Stimulated activated CD4-positive, alpha-beta T cell treated with anti-CD3 and anti-CD28 coated beads, Interleukin-12 subunit alpha, Interleukin-12 subunit beta, amount 100 ng/mL, for 4 hours (primary cell): ENCODE measurements at places on chromosomes 1 and 21.

DNA sequence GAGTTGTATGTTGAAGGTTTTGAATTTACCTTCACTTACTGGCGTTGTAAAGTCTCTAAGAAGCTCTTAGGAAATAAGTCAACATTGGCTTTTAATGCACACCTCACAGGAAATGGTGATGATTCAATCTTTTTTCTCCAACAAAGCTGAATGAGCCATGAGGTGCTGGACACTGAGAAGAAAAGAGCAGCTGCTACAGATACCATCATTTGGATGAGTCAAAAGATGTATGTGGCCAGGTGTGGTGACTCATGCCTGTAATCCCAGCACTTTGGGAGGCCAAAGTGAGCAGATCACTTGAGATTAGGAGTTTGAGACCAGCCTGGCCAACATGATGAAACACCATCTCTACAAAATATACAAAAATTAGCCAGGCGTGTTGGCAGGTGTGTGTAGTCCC lies 3.3 kb upstream of the IL23R start:
- DNase-seq = no peak

GRCh38 chr1:150110116-150110515 lies 39.6 kb upstream of the PLEKHO1 start:
- no peak for DNase-seq

- DNase-seq = no peak
Measured at GRCh38 chr1:156430866-156431265, 61.9 kb downstream of the RHBG start.

DNA sequence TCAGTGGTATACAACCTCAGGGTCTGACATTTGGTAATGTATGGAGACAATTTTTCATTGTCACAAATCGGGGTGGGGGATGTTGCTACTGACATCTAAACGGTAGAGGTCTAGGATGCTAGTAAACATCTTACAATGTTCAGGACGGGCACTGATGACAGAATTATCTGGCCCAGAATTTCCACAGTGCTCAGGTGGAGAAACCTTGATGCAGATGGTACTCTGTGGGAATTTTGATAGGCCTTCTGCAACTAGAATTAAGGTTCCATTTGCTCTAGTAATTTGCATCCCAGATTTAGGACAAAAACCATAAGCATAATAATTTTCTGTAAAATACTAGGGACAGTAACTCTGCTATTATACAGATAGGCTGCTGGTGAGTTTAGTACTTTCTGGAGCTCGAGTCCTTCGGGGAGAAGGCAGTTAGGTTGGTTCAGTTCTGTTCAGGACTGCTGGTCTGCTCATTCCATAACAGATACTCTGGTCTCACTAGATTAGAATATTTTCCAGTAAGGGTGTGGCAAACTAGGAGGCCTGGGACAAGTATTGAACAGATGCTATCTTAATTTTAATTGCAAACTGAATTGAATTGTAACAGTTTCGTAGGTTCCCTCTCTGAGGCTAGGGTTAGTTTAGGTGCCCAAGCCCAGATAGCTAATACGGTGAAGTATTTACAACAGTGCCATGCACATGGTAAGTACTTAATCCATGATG lies 11.4 kb downstream of the METTL13 start:
- no peak for DNase-seq

DNA sequence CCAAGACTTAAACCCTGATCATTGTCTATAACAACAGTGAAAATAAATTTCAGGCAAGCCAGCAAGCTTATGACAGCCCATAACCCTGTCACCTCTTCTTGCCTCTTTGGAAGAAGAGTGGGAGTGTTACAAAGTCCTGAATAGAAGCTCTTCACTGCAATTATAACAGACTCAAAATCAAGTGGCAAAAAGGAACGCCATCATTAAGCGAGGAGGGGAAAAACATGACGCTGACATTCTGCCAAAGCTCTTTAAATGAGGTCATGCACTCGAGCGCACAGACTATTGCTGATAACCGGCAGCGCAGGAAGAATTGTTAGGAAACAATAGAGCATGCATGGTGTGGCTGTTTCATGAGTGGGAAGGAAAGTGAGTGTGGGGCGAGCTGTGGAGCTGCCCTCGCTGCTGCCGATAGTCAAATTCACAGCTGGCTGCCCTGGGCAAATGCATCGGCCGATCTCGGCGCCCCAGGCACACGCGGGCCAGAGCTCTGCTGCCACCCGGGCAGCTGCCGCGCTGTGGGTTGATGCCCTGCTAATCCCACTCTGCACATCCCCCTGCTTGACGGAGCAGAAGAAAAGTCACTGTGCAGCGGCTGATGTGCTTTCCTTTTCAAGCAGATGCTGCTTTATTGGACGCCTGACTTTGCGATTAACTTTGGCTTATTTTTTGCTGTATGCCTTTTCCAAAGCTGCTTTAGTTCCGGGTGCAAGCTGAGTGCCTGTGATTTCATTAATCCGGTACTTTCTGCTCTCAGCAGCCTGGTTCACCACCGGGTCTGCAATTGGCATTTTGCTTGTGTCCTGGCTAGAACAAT lies 102.4 kb upstream of the ST6GALNAC5 start:
- DNase-seq = no peak

DNA sequence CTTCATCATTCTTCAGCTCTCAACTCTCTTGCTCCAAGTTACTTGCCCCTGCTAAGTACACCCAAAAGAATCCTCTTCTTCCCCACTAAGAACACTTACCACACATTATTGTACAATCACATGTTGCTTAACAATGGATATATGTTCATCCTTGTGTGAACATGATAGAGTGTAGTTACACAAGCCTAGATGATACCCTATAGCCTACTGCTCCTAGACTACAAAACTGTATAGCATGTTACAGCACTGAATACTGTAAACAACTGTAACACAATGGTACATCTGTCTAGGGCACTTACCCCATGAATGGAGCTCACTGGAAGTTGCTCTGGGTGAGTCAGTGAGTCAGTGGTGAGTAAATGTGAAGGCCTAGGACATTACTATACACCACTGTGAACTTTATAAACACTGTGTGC lies 77.4 kb downstream of the RERE start:
- DNase-seq = no peak

GRCh38 chr1:38611664-38612211 lies 247.8 kb downstream of the RRAGC start:
- DNase-seq = no peak

DNA sequence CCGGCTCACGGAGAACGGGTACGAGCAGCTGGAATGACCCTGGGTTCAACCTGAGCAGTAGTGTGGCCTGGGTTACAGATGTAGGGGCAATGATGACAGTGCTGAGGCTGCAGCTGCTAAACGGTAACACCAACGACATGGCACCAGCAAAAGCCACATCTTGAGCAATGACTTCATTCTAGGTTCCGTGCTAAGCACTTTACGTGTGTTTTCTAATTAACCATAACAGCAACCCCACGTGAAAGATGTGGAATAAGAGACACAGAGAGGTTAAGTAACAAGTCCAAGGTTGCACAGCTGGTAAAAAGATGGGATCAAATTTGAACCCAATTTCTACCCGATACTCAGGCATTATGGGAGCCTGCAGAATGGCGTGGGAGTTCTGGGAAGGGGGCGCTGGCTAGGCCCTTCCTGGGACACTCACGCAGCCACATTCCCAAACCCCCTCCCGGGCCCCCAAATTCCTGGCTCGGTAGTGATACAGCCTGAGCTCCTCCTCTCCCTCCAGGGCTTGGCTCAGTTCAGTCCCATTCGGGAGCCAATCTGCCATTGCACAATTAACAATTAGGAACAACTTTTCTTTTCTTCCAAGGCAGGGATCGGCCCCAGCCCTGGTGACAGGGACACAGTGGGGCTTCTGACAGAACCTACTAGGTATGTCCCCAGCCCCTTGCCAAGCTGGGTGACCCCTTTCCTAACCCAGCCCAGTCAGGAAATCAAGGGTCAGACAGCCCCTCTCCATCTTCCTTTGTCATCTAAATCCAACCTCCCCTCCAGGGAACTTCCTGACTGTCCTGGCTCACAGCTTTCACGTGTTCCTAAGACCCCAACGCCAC lies 23.8 kb upstream of the ECE1 start:
- no peak for DNase-seq

GRCh38 chr1:82538876-82539275 lies 738.1 kb downstream of the ADGRL2 start:
- no peak for DNase-seq

GRCh38 chr1:236395230-236395946 lies 1.3 kb downstream of the EDARADD start:
- DNase-seq = peak; percentile 29

DNA sequence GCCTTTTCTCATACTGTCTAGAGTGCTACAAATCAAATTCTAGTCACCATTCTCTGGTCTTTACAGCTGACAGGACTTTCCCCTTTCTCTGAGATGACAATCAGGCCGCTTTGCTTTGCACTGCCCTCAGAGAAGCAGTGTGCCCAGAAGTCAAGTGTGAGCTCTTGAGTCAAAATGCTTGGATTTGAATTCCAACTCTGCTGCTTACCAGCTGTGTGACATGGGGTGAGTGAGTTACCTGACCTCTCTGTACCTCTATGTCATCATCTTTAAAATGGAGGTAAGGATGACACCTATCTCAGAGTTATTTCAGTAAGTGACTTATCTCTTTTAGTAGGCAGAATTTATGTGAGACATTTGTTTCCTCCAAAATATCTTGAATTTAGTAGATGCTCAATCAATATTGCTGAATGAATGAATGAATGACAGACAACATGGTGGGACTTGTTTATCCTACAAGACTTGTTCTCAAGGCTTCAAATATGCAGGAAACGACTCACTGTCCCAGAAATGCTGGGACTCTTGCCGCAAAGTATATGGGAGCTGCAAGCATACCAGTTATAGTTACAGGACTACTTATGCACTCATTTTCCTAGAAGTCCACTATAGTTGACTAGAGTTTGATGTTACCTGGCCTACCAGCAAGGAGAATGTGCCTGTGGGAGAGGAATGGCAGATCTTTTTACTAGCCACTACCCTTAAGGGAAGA lies 38.1 kb upstream of the A3GALT2 start:
- DNase-seq = no peak

GRCh38 chr1:1353389-1354151 lies 4.4 kb upstream of the DVL1 start:
- DNase-seq = no peak

DNA sequence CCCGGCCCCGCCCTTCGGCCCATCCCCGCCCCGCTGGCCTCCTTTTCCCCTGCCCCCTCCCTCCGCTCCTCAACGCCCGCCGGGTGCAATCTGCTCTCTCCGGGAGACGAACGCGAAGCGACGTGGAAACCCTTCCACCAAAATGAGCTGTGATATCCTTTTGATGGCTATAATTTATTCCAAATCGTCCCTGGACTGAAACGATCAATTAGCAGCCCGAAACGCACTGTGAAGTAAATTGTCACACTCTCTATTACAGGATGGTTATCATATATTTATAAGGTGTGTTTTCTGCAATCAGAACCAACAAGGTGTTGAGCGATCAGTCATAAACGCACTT lies 134.6 kb upstream of the BARHL2 start:
- DNase-seq = no peak

GRCh38 chr1:161216945-161217712 lies 2.0 kb downstream of the FCER1G start:
- no peak for DNase-seq

- DNase-seq = no peak
Measured at GRCh38 chr1:55702064-55702463, 486.9 kb upstream of the USP24 start.

- no peak for DNase-seq
Measured at GRCh38 chr21:34313116-34313515, 50.7 kb upstream of the KCNE2 start.

DNA sequence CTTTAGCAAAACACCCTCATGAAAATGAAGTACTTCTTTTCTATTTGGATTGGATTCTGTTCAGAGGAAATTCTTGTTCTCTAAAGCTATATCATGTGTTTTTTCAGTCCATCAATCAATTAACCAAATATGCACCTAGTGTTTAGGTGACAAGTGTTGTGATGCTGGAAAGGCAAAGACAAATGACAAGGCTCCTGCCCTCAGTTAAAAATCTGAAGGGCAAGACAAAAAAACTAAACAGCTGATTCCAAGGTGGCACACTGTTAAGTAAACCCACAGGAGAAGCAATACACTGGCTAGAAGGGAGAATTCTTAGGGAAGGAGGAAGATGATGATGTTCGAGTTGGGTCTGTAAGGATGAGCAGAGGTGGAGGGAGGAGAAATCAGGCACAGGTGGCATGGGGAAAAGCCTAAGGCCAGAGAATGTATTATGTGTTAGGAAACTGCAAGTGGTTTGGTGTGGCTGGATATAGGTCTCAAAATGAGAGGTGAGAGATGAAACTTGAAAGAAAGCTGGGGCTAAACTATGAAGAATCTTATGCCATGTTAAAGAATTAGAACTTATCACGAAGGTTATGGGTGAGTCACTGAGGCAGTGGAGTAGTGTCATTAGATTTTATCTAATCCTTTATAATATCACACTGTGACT lies 51.8 kb upstream of the GFI1 start:
- peak; percentile 12 for DNase-seq

DNA sequence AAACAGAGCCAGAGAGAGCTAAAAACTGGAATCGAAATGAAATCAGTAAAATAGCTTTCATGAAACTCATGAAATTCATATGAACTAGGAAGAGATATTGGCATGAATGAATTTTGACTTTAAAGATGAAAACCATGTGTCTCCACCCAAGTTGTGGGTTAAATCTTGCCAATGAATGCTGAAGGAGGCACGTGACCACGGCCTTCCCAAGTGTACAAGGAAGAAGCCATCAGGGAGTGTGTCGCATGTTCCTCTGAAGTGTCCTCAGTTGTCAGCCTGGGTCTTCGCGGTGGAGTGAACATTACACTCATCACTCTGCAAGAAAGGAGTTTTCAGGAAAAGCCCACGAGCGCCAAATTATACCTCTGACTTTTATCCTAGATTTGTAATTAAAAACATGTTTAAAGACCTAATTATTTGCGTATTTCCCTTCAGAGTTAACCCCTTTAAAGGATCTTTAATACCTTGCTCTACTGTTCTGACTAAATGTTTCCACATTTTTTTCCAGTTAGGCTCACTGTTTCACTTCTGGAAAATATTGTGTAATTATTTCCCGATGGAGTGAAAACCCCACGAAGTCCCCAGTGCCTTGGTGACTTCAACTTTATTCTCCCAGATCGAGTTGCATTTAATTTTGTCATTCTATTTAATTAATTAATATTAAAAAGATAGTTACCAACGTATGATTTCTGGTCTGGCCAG lies 118.3 kb downstream of the DHRS3 start:
- DNase-seq = no peak

DNA sequence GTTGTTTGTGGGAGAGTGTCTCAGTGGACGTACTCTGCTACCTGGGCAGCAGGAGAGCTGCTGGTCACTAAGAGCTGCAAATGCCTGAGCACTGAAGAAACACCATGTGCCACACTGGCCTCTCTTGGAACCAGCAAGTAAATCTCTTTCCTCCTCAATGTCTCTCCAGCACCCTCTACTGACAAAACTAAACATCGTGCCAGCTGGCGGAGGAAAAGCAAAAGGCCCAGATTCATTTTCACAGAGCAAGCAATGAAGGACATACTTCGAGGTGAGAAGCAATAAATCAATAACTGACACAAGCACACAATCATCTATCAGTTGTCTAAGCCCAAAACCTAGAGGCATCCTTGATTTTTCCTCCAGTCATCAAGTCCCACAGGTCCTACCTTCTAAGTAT lies 78.1 kb downstream of the RERE start:
- no peak for DNase-seq

DNA sequence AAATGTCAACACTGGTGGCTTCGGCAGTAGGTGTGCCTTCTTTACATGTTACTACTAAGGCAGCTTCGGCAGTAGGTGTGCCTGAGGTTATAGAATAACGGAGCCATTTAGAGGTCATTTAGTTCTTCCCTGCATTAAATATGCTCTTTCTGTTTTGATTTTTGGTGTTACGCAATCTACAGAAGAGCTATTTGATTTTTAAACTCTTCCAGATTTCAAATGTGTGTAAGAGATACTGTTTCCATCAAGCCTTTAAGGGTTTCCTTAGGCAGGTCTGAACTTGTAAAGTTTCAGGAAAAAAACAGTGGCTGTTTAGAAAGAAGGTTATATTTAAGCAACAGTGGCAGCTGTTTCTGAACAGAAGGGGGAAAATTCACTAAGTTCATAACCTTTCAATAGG lies 54.8 kb downstream of the PIK3R3 start:
- DNase-seq = no peak
